SW 1271 (cell line): ENCODE measurements at places on chromosomes 1 and 21.

DNA sequence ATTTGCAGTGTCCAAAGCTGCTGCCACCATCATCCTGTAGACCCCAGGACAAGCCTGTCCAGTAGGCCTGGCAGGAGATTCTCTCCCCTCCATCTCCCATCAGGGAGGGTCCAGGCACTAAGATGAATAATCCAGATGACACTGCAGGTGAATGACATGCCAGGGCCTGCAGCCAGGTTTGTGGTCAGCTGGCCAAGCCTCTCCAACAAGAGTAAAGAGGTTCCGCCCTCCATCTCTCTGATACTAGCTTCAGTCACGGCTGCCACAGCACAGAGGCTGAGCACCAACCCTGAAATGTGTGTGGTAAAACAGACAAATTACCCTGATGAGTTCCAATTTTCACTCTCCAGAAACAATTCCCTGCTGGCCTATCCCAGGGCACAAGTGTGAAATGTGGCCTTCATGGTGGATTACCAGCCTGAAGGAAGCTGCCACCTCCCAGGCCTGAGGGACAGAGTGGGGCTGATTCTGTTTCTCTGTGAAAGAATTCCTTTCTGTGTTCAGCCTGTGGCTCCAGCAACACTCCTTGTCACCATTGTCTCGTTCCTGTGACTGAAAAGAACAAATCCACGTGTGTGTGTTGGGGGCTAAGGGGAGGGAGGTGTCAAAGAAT is 19.9 kb upstream of the LHX4 start:
- DNase-seq = no peak

DNA sequence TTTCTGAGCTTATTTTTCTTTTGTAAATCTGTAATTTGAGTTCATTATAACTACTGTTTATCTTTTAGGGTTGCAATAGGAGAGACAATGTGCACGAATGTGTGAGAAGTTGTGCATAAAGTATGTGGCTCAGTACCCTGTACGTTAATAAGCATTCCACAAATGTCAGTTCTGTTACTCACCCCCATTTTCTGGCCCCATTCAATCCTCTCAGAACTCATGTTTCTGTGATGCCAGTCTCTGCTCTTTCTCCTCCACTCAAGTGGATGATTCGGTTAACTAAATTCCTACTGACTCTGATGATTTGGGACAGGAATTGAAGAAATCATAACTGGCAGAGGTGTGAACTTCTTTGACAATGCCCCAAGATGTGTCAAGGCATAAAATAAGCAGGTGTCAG is 10.2 kb upstream of the DMRTB1 start:
- DNase-seq = peak; percentile 20

- DNase-seq = no peak
These were observed 41.7 kb upstream of the COA6 start for GRCh38 chr1:234331507-234331906.

- peak; percentile 25 for DNase-seq
These were observed 83.9 kb downstream of the FASLG start for GRCh38 chr1:172742599-172743500.

GRCh38 chr1:37137014-37137413 is 102.7 kb upstream of the GRIK3 start:
- no peak for DNase-seq

GRCh38 chr1:55320891-55321290 is 105.7 kb upstream of the USP24 start:
- no peak for DNase-seq

DNA sequence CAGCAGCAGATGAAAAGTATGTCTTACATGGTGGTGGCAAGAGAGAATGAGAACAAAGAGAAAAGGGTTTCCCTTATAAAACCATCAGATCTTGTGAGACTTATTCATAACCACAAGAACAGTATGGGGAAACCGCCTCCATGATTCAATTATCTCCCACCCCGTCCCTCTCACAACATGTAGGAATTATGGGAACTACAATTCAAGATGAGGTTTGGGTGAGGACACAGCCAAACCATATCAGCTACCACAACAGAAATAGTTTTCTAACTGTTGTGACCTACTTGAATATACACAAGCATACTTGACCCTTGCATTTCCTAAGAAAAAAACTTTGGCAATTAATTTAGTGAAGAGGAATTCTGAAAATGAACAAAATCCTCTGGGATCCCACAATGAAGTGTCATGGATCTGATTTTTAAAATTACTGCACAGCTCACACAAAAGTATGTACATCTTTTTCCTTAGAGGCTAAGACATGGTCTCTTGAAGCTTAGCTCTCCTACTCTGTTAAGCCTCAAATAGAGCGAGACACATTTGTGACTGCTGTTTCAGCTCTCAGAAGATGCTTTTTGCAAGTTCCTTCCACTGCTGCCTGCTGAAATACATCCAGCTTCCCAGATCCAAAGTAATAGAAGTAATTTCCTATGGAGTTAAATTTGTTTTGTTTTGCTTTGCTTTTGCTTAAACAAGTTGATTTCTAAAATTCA is 265.8 kb downstream of the DPYD start:
- DNase-seq = no peak

DNA sequence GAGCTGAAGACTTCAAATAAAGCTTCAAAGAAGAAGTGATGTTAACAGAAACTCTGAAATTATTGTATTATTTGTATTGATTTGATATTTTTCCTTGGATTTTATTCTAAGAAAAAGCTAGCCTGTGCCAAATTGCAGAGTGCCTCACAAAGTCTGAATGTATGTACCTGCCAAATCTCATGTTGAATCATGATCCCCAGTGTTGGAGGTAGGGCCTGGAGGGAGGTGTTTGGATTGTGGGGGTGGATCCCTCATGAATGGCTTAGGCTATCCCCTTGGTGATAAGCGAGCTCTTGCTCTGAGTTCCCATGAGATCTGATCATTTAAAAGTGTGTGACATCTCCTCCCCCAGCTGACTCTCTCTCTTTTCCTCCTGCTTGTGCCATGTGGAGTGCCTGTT is 43.6 kb downstream of the ACKR1 start:
- no peak for DNase-seq

- no peak for DNase-seq
These were observed 31.0 kb upstream of the LMX1A start for GRCh38 chr1:165387505-165387904.

GRCh38 chr1:99704356-99704816 is 58.5 kb downstream of the PALMD start:
- no peak for DNase-seq

DNA sequence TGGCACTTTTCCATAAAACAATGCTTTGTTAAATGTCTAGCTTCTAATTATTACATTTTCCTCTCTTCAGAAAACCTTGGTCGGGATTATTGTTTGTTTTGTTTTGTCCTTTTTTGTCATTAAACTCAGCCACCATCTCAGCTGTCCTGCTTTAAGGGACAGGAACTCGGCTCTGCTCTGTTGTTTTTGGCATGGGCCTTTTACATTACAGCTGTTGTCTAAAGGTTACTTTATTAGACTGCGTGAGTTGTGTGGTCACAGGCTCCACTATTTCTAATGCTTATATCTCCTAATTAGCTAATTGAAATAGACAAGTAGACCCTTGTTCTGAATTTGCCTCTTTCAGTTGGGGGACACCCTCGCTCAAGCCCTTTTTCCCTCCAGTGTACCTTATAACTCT is 1.6 kb downstream of the PALMD start:
- DNase-seq = no peak

- DNase-seq = no peak
These were observed 714.1 kb upstream of the ADAMTS5 start for GRCh38 chr21:27681038-27681437.

- no peak for DNase-seq
These were observed 58.6 kb downstream of the IL23R start for GRCh38 chr1:67224856-67225255.

GRCh38 chr1:6971048-6971447 is 185.8 kb downstream of the CAMTA1 start:
- DNase-seq = no peak

GRCh38 chr1:212722270-212722957 is 22.8 kb upstream of the BATF3 start:
- DNase-seq = no peak

GRCh38 chr1:195851804-195852203 is 756.4 kb downstream of the KCNT2 start:
- DNase-seq = no peak

DNA sequence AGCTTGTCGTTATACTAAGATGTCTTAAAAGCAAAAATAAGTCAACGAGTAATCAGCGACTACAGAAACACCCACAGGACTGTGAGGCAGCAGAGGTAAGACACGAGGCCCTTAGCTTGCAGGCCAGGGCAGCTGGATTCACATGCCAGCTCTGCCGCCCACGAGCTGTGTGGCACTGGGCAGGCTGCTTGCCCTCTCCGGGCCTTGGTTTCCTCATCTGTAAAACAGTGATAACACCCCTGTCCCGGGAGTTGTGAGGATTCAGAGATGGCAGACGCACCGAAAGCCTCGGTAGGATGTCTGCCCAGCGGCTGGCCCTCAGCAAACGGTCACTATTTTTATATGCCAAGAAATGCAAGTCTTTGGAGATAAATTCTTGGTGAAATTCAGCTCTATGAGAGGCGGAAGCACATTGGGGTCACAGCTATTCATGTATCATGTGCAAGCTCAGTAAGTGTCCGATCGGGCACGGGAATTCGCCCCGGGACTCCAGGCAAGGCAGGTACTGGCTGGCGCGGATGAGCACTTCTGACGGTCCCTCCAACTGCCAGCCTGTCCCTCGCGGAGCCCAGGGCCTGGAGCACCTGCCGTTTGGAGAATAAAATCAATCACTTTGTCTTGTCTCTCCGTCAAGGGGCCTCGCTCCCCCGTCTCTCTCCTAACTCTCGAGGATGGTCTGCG is 1.1 kb downstream of the C2CD2 start:
- DNase-seq = no peak

DNA sequence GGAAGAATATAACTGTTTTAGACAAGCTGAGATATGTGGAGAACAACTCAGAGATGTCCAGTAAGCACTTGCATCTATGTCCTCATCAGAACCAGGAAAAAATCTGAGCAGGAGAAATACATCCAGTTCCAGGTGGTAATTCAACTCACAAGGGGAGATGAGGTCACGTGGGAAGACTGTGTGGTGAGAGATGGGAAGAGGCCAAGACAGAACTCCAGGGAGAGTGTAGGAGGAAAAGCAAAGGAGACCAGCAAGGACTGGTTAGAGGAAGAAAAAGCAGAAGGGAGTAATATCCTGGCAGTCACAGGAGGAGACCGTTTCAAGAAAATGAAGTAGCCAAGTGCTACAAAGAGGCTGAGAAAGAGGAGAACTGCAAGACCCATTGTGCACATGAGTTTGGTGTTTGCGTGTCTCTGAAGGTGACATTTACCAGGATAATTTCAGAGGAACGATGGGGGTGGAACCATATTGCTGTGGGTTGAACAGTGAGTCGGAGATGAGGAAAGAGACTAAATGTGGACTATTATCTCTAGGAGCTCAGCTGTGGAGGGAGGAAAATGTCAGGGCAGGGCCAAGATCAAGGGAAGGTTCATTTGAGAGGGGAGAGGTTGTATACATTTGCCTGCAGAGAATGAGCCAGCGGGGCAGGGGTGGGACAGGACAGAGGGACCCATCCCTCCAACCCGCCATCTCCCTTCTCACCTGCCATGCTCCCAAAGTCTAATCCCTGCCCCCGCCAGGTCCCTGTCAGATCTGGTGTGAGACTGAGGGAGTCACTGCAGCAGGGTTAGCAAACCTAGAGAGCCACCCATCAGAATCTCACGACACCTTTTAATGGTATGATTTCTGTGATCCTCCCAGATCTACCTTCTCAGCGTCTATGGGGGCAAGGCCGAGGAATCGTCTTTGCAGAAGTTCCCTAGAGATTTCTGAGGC is 24.9 kb downstream of the SUSD4 start:
- no peak for DNase-seq

GRCh38 chr1:228142701-228143136 is 2.6 kb downstream of the GUK1 start:
- DNase-seq = no peak

- no peak for DNase-seq
These were observed 118.8 kb downstream of the RWDD3 start for GRCh38 chr1:95352767-95353166.
